Left kidney (tissue), 8 donors: ENCODE measurements at places on chromosomes 6 and 20. TPM values are rescaled to one million over a fixed set of nuclear protein-coding genes. Genes with fewer than 3 reads are reported as not detected.
A peak's percentile ranks its signal among the peaks of the same experiment; 100 is the strongest.

DNA sequence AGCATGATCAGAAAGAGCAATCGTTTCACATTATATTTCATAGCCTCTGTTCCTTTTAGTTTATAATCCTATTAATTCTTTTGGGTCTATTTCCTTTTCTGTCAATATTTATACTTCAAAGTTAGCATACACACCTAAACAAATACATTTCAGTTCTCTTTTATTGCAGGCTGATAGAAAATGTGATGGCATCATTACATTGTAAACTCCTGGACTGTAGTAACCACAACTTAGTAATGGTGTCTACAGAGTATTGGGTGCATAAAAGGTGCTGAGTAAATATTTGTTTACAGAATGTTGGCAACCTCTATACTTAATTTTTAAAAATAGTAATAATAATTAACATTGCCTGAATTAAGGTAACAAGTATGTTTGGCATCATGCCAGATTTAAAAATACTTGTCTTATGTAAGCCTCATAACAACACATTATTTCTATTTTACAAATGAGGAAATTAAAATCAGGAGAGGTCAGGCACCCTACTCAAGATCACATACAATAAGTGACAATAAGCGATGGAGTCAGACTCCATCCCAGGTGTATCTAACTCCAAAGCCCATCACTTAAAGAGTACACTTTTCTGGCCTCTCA lies 195.0 kb downstream of the UBE3D start:
- no peak for DNase-seq

DNA sequence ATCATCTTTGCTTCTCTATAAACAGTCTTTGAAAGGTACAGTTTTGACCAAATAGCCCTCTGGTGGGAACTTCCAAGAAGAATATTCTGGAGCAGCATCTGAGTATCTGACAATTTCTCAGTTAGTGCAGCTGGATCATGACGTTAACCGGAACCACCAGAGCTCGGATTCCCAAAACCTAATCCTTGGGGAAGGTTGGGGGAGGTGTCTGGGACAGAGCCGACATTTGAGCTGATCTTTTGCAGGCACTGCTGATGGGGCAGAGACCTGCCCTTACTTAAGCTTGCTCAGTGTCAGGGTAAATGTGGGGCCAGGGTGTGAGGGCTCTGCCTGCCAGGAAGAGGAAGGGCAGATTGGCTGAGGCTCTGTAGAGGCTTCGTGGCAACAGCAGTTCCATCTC lies 416.6 kb downstream of the DHX35 start:
- no peak for DNase-seq

- DNase-seq: no peak
Measured at GRCh38 chr6:24113891-24114290, 12.1 kb upstream of the NRSN1 start.

GRCh38 chr6:154466971-154467679 lies 43.4 kb downstream of the CNKSR3 start:
- DNase-seq: no peak

GRCh38 chr6:115194981-115195638 lies 852.3 kb upstream of the HS3ST5 start:
- no peak for DNase-seq

- DNase-seq: no peak
Measured at GRCh38 chr6:170147832-170148708, 142.8 kb downstream of the DLL1 start.

- DNase-seq: no peak
Measured at GRCh38 chr20:53819973-53820451, 226.4 kb upstream of the ZNF217 start.

- DNase-seq: no peak
Measured at GRCh38 chr6:130852844-130853554, 25.8 kb downstream of the SMLR1 start.

DNA sequence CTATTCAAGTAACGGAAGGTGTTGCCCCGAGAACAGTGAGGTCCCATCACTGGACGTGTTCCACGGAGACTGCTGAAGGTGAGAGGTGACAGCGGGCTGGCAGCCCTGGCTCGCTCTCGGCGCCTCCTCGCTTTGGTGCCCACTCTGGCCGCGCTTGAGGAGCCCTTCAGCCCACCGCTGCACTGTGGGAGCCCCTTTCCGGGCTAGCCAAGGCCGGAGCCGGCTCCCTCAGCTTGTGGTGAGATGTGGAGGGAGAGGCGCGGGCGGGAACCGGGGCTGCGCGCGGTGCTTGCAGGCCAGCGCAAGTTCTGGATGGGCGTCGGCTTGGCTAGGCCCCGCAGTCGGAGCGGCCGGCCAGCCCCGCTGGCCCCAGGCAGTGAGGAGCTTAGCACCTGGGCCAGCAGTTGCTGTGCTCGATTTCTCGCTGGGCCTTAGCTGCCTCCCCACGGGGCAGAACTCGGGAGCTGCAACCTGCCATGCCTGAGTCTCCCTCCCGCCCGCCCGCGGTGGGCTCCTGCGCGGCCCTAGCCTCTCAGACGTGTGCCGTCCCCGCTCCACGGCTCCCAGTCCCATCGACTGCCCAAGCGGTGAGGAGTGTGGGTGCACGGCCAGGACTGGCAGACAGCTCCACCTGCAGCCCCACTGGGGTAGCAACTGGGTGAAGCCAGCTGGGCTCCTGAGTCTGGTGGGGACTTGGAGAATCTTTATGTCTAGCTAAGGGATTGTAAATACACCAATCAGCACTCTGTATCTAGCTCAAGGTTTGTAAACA lies 77.6 kb downstream of the RNF182 start:
- DNase-seq: no peak

- no peak for DNase-seq
Measured at GRCh38 chr6:119032428-119032827, 46.0 kb downstream of the FAM184A start.

- DNase-seq: no peak
Measured at GRCh38 chr6:138997136-138997535, 9.1 kb upstream of the REPS1 start.

GRCh38 chr6:161481786-161482516 lies 208.1 kb upstream of the AGPAT4 start:
- peak; percentile 45 for DNase-seq

GRCh38 chr6:36743032-36743431 lies 45.4 kb downstream of the RAB44 start:
- no peak for DNase-seq

GRCh38 chr6:35148167-35148741 lies 7.1 kb upstream of the TCP11 start:
- DNase-seq: no peak

DNA sequence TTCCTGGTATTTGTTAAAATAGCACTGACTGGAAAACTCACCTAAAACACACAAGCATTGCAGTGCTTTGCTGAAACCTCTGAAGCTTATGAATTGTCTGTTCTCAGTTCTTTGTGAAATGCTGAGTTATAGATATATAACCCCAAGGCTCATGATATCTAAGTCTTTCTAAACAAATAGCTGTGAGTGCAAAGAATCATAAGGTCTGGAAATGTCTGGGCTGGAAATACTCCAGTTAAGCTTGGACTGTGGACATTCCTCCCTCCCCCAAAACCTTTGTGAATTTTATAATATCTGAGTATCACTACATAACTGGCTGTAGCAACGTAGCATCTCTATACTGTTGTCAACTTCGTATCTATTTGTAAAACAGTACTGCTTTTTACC lies 69.1 kb downstream of the CBLN4 start:
- no peak for DNase-seq

DNA sequence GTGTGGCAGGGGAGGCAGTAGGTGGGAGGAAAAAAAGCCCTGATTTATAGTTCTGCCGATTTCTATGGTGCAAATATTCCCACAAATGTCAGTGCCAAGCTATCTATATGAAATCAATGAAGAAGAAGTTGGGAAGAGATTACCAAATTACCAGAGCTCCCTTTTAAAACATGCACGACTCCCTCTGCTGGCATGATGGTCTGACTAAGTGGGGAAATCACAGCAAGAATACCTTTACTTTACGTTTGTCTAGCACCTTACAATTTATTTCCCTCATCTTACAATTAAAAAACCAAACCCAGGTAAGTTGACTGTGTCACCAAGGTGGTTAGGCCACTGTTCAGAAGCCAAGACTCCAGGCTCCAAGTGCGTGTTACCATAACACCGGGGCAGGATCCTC lies 55.6 kb downstream of the AGPAT4 start:
- no peak for DNase-seq

- DNase-seq: peak; percentile 35
Measured at GRCh38 chr6:121305957-121306607, 28.2 kb downstream of the TBC1D32 start.

DNA sequence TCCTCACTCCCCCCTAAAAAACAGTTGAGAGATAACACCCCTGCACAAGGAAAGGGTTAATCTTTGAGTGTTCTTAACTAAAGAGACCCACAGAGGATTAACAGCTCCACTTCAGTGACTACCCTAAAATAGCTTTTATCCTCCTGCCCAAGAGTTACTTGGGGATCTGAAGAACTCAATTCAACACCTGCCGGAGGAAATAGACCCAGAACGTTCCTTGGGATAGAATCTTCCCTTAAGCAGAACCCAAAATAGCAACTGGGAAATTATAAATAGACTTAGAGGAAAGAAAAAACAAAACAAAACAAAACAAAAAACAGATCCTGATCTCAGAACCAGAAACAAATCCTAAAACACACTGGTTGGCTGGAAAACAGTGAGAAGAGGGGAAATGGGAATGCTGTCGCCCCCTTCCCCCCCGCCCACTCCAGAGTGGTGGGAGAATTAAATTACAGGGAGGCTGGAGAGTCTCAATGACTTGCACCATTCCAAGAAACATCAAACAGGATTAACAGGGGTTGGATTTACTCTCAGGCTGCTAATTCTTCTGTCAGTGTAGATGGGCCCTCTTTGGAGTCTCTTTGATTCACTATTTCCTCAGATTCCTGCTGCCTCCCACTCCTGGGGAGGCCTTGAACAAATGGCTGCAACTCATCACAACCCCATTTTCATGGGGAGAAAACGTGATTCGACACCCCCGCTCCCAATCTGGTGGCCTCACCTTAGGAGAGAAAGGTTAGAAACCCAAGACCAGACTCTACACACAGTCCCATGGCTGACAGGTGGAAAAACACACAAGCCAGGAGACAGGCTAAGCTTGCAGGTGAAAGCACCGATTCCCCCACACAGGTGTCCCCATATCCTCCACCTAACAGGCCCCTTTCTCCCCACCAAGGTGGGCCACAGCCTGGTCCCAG lies 1.4 kb downstream of the PLAGL2 start:
- no peak for DNase-seq

GRCh38 chr20:38892091-38892981 lies 33.9 kb upstream of the FAM83D start:
- no peak for DNase-seq

GRCh38 chr20:1426231-1426849 lies 33.5 kb upstream of the FKBP1A start:
- no peak for DNase-seq

GRCh38 chr6:35489066-35489465 lies 7.8 kb downstream of the TEAD3 start:
- DNase-seq: no peak

DNA sequence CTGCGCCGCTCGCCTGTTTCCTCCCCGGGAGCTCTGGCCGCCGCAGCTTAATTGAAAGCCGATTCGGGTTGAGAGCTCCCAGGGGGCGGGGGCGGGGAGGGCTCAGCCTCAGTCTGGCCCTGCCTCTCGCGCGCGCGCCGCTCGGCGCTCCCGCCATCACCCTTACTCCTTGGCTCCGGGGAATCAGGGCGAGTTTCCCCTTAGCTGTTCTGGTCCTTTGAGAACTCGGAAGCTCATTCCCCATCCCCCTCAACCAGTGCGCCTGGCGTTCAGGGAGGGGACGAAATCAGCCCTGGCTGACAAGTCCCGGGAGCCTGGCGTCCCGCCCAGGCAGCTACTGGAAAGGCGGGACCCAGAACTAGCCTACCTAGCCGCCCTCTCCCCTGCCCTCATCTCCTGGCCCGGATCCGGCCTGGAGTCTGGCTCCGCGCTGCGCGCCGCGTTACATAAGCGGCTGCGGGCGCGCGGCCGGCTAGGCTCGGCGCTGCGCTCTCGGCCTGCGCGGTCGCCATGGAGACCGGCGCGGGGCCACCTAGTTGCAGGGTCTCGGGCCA lies 2.8 kb downstream of the SLC12A5 start:
- DNase-seq: no peak

GRCh38 chr6:13635948-13636658 lies 21.0 kb downstream of the NOL7 start:
- no peak for DNase-seq

- no peak for DNase-seq
Measured at GRCh38 chr6:19536838-19537237, 300.3 kb upstream of the ID4 start.

APCDD1L gene
- polyA plus RNA-seq: 13.7 TPM

GGTLC1 gene
- not detected for polyA plus RNA-seq

CDKN1A gene
- 10.1 TPM for polyA plus RNA-seq

HLA-DQB1 gene
- polyA plus RNA-seq: 8.4 TPM

SLC17A9 gene
- 1.7 TPM for polyA plus RNA-seq

MACROD2 gene
- polyA plus RNA-seq: 17.2 TPM

ZKSCAN8 gene
- polyA plus RNA-seq: 53.5 TPM

IRF4 gene
- polyA plus RNA-seq: 0.18 TPM

TCP11 gene
- polyA plus RNA-seq: 1.9 TPM

TGM3 gene
- 0.43 TPM for polyA plus RNA-seq

CFB gene
- 10.7 TPM for polyA plus RNA-seq

PM20D2 gene
- 38.1 TPM for polyA plus RNA-seq

SEMG2 gene
- polyA plus RNA-seq: not detected

STMND1 gene
- polyA plus RNA-seq: 0.90 TPM

RIMS1 gene
- 2.8 TPM for polyA plus RNA-seq

LGSN gene
- 1.4 TPM for polyA plus RNA-seq

OXT gene
- 0.60 TPM for polyA plus RNA-seq

CALHM4 gene
- polyA plus RNA-seq: 1.4 TPM
